ENCODE measurements at places on chromosomes 11 and 22.

- DNase-seq: no peak
- no peaks in the 10 kb centered on the region for H3K36me3 ChIP-seq
- H3K27ac ChIP-seq: no peak overlapping the region
- H3K4me3 ChIP-seq: no peak overlapping the region
- H3K4me1 ChIP-seq: no peaks in the 10 kb centered on the region
Measured at GRCh38 chr11:16945671-16946469, 68.3 kb downstream of the PLEKHA7 start.

DNA sequence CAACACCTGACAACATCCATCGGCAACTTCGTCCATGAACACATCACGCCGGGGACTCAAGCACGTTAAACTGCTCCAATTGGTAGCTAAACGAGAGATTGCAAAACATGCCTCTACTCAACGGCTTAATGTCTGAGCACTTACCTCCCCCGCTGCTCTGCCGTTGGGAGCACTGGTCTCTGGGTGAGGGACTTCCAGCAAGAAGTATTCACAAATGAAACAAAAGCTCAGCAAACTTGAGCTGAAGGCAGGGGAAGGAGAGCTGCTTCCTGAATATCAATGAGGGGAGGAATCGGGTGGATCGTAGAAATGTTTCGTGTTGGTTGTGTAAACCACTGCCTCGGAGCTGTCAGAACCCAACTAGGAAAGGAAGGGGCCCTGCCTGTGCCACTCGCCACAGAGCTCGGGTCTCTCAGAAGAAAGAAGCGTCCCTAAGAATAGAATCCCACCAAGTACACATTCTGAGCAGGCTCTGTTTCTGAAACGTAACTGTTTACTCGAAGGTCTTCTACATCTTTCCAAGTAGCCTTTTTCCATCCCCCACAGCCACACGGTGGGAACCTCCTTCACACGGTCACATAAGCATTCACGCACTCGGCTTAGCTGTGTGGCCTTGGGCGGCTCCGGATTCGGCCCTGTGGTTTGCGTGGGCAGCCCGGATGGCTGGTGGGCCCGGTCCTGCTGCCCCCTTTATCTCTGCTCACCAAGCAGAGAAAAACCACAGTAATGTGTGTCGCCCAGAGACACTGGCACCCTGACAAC, at the start of gene MLC1:
Gene MLC1, minus strand, starts transcription at position 216 of the 762 bp plus-strand sequence. CDS start 524 bp downstream, outside the sequence.
- no peaks in the 10 kb centered on the region for H3K27me3 ChIP-seq
- H3K27ac ChIP-seq: no peak within 1 kb of the TSS
- no peak for DNase-seq
- H3K36me3 ChIP-seq: no peaks in the 10 kb centered on the region
- H3K4me1 ChIP-seq: peaks cover 13% of the 10 kb centered on the region
- H3K4me3 ChIP-seq: no peak within 1 kb of the TSS

DNA sequence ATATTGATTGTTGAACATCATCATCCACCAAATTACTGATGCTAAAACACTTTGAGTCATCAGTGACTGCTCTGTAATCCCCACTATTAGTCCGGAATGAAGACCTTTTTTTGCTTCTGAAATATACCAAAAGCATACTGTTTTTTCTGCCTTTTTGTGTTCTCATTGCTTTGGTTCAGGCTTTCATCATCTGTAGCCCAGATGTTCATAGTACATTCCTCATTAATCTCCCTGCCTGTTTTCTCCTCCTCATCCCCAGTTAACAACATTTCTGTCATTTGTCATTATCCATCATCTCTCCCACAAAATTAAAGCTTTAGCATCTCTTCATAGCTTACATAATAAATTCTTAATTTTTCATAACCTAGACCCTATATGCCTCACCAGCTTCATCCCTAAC, 9.2 kb downstream of the CEP57 start:
- no peak overlapping the region for H3K4me3 ChIP-seq
- no peak for DNase-seq
- H3K4me1 ChIP-seq: no peaks in the 10 kb centered on the region
- H3K27ac ChIP-seq: no peak overlapping the region
- H3K36me3 ChIP-seq: peaks cover 6% of the 10 kb centered on the region
- H3K27me3 ChIP-seq: no peaks in the 10 kb centered on the region

- H3K4me3 ChIP-seq: no peak overlapping the region
- no peak for DNase-seq
- H3K36me3 ChIP-seq: no peaks in the 10 kb centered on the region
- H3K27me3 ChIP-seq: peaks cover 4% of the 10 kb centered on the region
Measured at GRCh38 chr22:30094804-30095203, 14.5 kb downstream of the HORMAD2 start.

DNA sequence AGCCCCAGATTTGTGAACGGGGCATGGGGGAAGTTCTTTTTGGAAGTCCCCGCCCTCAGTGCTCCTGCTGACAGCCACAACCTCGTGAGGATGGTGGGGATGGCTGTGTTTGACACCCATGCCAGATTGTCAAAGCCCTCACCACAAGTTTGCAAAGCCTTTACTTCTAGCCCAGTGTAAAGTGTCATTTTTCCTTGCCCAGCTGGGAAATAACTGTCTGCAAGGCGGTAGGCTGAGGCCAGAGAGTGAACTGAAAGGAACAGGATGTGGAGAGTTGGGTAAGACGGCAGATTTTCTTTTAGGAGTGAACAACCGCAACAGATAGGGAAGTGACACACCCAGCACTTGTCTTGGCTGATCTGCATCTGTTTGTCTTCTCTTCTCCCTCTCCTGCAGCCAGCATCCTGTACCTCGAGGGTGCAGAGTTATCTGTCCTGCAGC, 13.6 kb downstream of the IL17RA start:
- H3K4me1 ChIP-seq: no peaks in the 10 kb centered on the region
- H3K4me3 ChIP-seq: no peak overlapping the region

- no peak overlapping the region for H3K4me3 ChIP-seq
- H3K27ac ChIP-seq: no peak overlapping the region
- no peak for DNase-seq
- peaks cover 3% of the 10 kb centered on the region for H3K4me1 ChIP-seq
Measured at GRCh38 chr11:31652528-31652927, 143.0 kb downstream of the ELP4 start.

DNA sequence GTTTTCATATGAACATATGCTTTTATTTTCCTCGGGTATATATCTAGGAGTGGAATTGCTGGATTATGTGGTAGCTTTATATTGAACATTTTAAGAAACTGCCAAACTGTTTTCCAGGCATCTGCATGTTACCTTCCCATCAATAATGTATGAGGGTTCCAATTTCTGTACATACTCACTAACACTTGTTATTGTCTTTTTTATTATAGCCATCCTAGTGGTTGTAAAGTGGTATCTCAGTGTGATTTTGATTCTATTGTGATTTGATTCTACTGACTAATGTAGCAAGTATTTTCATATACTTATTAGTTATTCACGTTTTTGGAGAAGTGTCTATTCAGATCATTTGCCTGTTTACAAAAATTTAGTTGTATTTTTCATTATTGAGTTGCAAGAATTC, 2.0 kb downstream of the ANO5 start:
- H3K27ac ChIP-seq: no peak overlapping the region
- no peaks in the 10 kb centered on the region for H3K27me3 ChIP-seq
- peaks cover 6% of the 10 kb centered on the region for H3K4me1 ChIP-seq
- no peaks in the 10 kb centered on the region for H3K36me3 ChIP-seq

GRCh38 chr11:875769-876301, 33.2 kb downstream of the TSPAN4 start:
- no peaks in the 10 kb centered on the region for H3K36me3 ChIP-seq
- no peak overlapping the region for H3K27ac ChIP-seq
- no peak overlapping the region for H3K4me3 ChIP-seq
- H3K27me3 ChIP-seq: no peaks in the 10 kb centered on the region

DNA sequence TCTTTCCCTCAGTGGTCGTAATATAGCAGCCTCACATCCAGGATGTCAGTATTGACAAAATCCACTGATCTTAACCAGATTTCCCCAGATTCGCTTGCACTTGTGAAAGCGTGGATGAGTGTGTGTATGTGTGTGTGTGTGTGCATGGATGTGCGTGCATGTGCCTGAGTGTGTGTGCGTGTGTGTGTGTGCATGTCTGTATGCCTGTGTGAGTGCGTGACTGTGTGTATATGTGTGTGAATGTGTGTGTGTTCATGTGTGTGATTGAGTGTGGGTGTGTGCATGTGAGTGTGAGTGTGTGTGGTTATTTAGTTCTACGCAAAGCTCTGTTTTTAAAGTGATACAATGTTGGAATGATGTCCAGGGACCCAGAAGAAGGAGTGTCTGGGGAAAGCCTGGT, 723.2 kb downstream of the BRD1 start:
- H3K4me1 ChIP-seq: peaks cover 18% of the 10 kb centered on the region
- H3K27ac ChIP-seq: no peak overlapping the region
- no peaks in the 10 kb centered on the region for H3K27me3 ChIP-seq
- H3K36me3 ChIP-seq: no peaks in the 10 kb centered on the region

- H3K27ac ChIP-seq: no peak overlapping the region
- peaks cover 2% of the 10 kb centered on the region for H3K4me1 ChIP-seq
Measured at GRCh38 chr11:79274636-79275331, 166.0 kb downstream of the TENM4 start.

GRCh38 chr11:66050581-66051231, 1.5 kb upstream of the SF3B2 start:
- no peak overlapping the region for H3K27ac ChIP-seq
- no peak for DNase-seq
- H3K27me3 ChIP-seq: no peaks in the 10 kb centered on the region
- peak overlapping the region; percentile 96 for H3K4me3 ChIP-seq
- peaks cover 14% of the 10 kb centered on the region for H3K4me1 ChIP-seq
- H3K36me3 ChIP-seq: peaks cover 14% of the 10 kb centered on the region

DNA sequence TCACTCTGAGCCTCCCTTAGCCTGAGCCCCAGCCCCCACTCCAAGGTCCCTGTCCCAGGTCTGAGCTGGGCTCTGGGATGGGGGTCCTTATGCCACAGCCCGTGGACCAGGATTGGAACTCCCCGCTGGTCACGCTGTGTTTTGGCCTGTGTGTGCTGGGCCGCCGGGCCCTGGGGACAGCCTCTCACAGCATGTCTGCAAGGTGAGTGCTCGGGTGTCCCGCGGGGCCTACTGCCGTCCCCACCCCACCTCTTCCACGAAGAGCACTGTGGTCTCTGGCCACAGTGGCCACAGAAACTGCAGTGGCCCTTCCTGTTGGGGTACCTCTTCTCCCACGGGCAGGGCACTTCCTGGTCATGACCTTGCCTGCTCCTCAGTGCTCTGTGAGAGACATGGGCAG, 3.5 kb upstream of the SIPA1 start:
- peaks cover 20% of the 10 kb centered on the region for H3K4me1 ChIP-seq
- H3K4me3 ChIP-seq: no peak overlapping the region
- no peak for DNase-seq
- peaks cover 62% of the 10 kb centered on the region for H3K36me3 ChIP-seq
- H3K27me3 ChIP-seq: no peaks in the 10 kb centered on the region
- no peak overlapping the region for H3K27ac ChIP-seq

DNA sequence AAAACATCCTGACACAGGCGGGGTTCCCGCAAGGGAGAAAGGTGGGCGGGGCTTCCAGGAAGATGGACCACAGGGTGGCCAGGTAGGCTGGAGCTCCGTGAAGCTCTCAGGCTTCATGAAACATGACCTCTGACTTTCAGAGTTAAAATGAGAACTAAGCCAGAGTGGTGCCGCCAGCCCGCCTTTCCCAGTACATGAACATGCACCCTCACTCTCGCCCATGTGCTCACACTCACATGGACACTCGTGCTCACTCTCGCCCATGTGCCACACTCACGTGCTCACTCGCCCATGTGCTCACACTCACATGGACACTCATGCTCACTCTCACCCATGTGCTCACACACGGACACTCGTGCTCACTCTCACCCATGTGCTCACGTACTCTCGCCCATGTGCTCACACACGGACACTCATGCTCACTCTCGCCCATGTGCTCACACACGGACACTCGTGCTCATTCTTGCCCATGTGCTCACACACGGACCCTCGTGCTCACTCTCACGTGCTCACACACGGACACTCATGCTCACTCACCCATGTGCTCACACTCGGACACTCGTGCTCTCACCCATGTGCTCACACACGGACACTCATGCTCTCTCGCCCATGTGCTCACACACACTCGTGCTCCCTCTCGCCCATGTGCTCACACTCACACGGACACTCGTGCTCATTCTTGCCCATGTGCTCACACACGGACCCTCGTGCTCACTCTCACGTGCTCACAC, 10.0 kb downstream of the RNH1 start:
- H3K4me3 ChIP-seq: no peak overlapping the region
- peaks cover 55% of the 10 kb centered on the region for H3K36me3 ChIP-seq
- no peak for DNase-seq
- H3K27me3 ChIP-seq: no peaks in the 10 kb centered on the region
- H3K4me1 ChIP-seq: no peaks in the 10 kb centered on the region

GRCh38 chr11:118410055-118410745, 8.8 kb downstream of the ATP5MG start:
- H3K36me3 ChIP-seq: peaks cover 10% of the 10 kb centered on the region
- H3K4me1 ChIP-seq: peaks cover under 1% of the 10 kb centered on the region
- no peak overlapping the region for H3K27ac ChIP-seq
- no peaks in the 10 kb centered on the region for H3K27me3 ChIP-seq

DNA sequence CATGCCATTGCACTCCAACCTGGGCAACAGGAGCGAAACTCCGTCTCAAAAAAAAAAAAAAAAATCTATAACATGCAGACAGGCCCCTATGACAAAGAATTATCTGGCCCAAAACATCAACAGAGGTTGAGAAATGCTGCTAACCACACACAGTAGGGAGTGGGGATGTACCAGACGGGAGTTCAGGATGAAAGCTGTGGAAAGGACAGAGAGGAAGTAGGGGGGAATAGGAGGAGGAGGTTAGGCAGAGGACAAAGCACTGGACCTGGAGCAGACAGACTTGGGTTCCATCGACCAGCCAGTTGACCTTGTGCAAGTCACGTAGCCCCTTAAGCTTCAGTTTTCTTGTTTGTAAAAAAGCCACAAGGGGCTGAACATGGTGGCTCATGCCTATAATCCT, 12.5 kb downstream of the LRP4 start:
- no peak overlapping the region for H3K4me3 ChIP-seq
- no peak overlapping the region for H3K27ac ChIP-seq
- H3K4me1 ChIP-seq: no peaks in the 10 kb centered on the region
- H3K27me3 ChIP-seq: no peaks in the 10 kb centered on the region

GRCh38 chr11:12139144-12139881, 28.9 kb downstream of the MICAL2 start:
- peaks cover 12% of the 10 kb centered on the region for H3K36me3 ChIP-seq
- peak; percentile 24 for DNase-seq
- no peak overlapping the region for H3K4me3 ChIP-seq
- H3K27ac ChIP-seq: peak overlapping the region; percentile 94
- peaks cover 88% of the 10 kb centered on the region for H3K4me1 ChIP-seq

DNA sequence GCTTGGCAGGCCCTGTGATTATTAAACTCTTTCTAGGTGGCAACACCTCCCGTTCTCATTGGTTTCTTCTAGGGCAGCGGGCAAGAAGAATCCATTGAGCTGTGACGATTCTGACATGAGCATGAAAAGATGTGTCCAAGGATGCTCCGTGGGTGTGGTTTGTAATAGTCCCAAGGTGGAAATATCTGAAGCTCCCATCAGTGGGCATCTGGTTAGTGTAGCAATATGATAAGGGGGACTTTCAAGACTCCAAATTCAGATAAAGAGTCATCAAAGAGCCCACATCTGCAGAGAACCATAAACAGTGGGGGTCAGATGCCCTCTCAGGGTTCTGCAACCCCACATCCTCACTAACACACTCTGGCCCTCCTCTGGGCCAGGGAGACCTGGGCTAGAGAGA, 42.6 kb downstream of the TST start:
- no peak for DNase-seq
- peaks cover 5% of the 10 kb centered on the region for H3K4me1 ChIP-seq
- no peak overlapping the region for H3K27ac ChIP-seq
- no peaks in the 10 kb centered on the region for H3K36me3 ChIP-seq
- H3K27me3 ChIP-seq: no peaks in the 10 kb centered on the region
- no peak overlapping the region for H3K4me3 ChIP-seq

- no peak overlapping the region for H3K27ac ChIP-seq
- H3K4me1 ChIP-seq: no peaks in the 10 kb centered on the region
- no peak overlapping the region for H3K4me3 ChIP-seq
- DNase-seq: no peak
- no peaks in the 10 kb centered on the region for H3K36me3 ChIP-seq
- no peaks in the 10 kb centered on the region for H3K27me3 ChIP-seq
Measured at GRCh38 chr22:40030758-40031095, 36.0 kb downstream of the FAM83F start.
